ENCODE measurements at places on chromosomes 7 and 10.
A peak's percentile ranks its signal among the peaks of the same experiment; 100 is the strongest.

DNA sequence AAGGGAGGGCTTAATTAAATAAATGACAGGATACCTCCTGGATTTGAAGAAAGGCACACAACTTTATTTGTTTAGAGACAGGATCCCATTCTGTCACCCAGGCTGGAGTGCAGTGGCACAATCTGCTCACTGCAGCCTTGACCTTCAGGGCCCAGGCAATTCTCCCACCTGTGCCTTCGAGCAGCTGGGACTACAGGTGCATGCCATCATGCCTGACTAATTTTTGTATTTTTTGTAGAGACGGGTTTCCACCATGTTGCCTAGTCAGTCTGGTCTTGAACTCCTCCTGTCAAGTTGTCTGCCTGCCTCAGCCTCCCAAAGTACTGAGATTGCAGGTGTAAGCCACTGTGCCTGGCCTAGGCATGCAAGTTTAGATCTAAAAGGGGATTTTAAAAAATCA, 272.7 kb upstream of the MBL2 start:
- DNase-seq: no peak

DNA sequence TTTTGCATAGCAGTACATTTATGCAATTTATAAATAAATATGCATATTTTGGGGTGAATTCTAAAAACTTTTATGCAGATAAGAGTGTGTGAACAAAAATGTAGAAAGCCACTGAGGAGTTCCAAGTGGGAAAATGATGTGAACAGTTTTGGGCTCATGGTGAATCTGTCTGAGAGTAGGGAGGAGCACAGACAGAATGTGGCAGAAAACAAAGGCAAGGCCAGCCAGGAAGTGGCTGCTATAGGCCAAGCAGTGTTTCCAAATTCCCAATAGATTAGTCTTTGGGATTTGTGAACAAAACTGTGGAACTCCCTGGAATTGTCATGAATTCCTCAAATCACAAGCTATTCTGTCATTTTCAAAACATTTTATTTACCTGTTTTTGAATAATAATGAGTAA, 73.6 kb upstream of the AMPH start:
- DNase-seq: no peak

DNA sequence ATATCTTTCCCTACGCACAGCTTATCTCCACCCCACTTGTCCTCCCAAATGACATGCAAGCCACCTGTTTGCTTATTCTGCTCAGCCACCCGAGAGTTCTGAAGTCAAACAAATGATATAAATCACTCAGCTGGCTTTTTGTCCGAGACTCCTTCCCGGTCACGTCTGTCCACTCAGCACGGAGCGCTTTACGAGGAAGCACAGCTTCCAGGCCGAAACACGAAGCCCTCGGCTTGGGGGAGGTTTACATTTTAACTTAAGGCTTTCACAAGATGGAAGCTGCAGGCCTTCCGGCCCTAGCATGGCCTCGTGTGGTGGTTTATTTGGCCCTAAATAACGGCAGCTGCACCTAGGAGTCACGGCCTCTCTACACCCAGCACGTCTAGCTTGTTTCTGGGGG, 60.1 kb upstream of the GNA12 start:
- DNase-seq: no peak

DNA sequence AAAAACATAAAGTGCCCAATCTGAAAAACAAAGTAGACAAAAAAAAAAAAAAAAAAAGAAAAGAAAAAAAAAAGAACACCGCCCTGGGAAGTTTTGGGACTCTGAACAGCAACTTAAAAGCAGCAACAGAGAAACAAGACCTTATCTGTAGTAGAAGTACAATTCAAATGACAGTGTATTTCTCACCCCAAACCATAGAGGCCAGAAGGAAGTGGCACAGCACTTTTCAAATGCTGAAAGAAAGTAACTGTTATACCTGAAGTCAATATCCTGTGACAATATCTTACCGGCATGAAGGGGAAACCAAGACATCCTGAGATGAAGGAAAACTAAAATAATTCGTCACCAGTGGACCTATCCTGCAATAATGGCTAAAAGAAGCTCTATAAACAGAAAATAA, 112.1 kb downstream of the DNAJC1 start:
- no peak for DNase-seq

DNA sequence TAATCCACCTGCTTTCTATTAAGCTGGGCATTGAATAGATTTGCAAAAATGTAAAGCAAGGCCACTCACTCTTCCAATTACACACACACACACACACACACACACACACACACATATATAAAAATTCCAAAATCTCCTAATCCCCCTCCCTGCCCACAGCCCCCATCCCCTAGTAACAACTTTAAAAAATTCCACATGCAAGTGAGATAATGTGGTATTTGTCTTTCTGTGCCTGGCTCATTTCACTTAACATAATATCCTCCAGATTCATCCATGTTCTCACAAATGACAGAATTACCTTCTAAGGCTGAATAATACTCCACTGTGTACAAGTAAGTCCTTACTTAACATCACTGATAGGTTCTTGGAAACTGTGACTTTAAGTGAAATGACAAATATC, 24.2 kb downstream of the SH2D4B start:
- DNase-seq: no peak

- peak; percentile 40 for DNase-seq
These were observed 8.8 kb upstream of the ZC3HAV1 start for GRCh38 chr7:139118234-139118804.

GRCh38 chr10:7550013-7550412, 116.8 kb downstream of the ITIH5 start:
- DNase-seq: no peak

GRCh38 chr10:65751218-65751617, 1174.6 kb upstream of the LRRTM3 start:
- DNase-seq: no peak

DNA sequence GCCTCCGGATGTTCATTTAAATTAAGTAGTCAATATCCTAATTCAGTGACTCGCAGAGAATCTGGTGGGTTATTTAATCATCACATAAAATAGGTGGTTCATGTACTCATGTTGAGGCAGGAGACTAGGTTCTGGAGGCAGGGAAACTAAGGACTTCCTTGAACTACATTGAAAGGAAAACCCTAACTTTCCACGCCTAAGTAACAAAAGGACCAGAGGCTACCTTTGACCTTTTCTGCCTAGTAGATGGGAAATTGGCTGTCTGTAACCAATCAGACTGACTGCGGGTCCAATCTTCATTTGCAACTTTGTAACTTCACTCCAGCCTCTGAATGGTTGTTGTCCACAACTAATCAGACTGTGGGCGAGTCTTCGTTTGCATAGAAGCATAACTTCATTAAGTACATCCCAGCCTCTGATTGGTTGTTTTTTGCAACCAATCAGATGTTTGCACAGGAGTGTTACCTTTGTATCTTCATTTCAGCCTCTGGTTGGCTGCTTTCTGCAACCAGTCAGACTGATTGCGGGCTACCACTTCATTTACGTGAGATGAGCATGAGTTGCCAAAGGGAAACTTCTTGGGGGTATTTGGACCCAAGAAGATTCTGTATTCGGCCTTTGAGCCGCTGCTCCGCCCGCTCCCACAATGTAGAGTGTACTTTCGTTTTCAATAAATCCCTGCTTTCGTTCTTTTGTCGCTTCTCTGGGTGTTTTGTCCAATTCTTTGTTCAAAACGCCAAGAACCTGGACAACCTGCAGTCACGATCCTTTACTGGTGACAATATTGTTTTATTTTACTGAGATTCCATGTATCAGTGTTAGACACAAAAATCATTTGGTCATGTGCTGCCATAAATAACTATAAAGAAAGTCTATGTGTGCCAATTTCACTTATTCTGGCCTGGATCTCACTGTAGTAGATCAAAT, 1.7 kb upstream of the ST7 start:
- DNase-seq: no peak

Data from CD4-positive, alpha-beta T cell treated with Interleukin-17A for 4 hours (primary cell).